T-helper 17 cell (primary cell): ENCODE measurements at places on chromosomes 6 and 20. TPM values are rescaled to one million over a fixed set of nuclear protein-coding genes. Genes with fewer than 3 reads are reported as not detected.

The NEURL2 gene
- 1.5 TPM for total RNA-seq

The TREM1 gene
- 17.6 TPM for total RNA-seq

DNA sequence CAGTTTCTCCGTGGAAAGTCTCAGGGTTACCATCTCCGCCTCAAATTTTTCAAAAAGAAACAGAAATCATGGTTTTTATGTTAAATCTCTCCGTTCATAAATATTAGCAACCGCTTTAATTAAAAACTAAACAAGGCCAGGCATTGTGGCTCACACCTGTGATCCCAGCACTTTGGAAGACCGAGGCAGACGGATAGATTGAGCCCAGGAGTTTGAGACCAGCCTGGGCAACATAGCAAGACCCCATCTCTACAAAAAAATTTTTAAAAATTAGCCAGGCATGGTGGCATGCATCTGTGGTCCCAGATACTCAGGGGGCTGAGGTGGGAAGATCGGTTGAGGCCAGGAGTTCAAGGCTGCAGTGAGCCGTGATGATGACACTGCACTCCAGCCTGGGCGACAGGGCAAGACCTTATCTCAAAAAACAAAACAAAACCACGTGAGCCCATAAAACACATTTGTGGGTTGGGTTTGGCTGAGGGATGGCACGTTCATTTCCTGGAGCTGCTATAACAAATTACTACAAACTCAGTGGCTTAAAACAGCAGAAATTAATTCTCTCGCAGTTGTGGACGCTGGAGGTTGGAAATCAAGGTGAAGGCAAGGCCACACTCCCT lies 223.2 kb downstream of the ZNF217 start:
- DNase-seq: no peak

- DNase-seq: no peak
Measured at GRCh38 chr6:56668158-56668557, 25.5 kb upstream of the DST start.

GRCh38 chr6:149168968-149169367 lies 148.5 kb upstream of the TAB2 start:
- no peak for DNase-seq

DNA sequence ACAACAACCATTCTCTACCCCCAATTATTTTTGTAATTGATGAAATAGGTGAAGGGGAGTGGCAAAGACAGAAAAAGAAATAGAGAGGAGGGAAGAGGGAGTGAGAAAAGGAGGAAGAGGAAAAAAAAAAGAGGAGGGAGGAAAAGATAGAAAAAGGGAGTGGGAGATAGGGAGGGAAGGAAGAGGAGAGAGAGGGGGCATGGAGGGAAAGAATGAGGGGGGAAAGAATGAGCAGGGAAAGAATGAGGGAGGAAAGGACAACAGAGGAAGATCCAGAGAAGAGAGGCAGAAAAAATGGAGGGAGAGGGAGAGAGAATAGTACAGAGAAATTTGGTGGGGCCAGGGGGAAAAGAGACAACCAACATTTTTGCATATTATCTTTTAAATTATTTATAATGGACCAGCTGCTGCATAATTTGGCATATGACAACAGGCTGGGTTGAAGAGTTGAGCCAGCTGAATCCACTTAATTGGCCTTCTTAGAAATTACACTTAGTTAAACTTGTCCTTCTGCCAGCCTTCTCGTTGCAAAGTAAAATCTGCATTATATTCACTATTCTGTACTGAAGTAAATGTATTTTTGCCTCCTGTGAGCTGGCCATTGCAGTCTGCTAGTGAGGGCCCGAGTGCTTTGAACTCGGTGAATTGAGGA lies 101.0 kb downstream of the ARHGAP18 start:
- no peak for DNase-seq
